Kidney (tissue), 22 donors: ENCODE measurements at places on chromosomes 13 and 19. TPM values are rescaled to one million over a fixed set of nuclear protein-coding genes. Genes with fewer than 3 reads are reported as not detected.

- H3K4me1 ChIP-seq = no peaks in the 10 kb centered on the region
These were observed 216.4 kb downstream of the DLEU7 start for GRCh38 chr13:50627111-50627510.

ZNF28 gene
- total RNA-seq = 20.0 TPM

GRCh38 chr19:5369962-5370367 lies 29.4 kb upstream of the PTPRS start:
- no peaks in the 10 kb centered on the region for H3K27me3 ChIP-seq
- H3K36me3 ChIP-seq = no peaks in the 10 kb centered on the region
- H3K4me1 ChIP-seq = no peaks in the 10 kb centered on the region
- DNase-seq = no peak
- H3K4me3 ChIP-seq = no peak overlapping the region
- no peak overlapping the region for H3K27ac ChIP-seq

- H3K27me3 ChIP-seq = no peaks in the 10 kb centered on the region
- no peak overlapping the region for H3K4me3 ChIP-seq
- no peak for DNase-seq
- no peaks in the 10 kb centered on the region for H3K36me3 ChIP-seq
- H3K4me1 ChIP-seq = peaks cover 14% of the 10 kb centered on the region
- H3K27ac ChIP-seq = no peak overlapping the region
These were observed 62.9 kb downstream of the RASA3 start for GRCh38 chr13:114069376-114070097.

- H3K4me3 ChIP-seq = no peak overlapping the region
- peaks cover 4% of the 10 kb centered on the region for H3K4me1 ChIP-seq
- no peak for DNase-seq
- H3K27me3 ChIP-seq = no peaks in the 10 kb centered on the region
These were observed 69.1 kb downstream of the ALOX5AP start for GRCh38 chr13:30804474-30804873.

PRSS57 gene
- not detected for total RNA-seq

COX6B1 gene
- 323 TPM for total RNA-seq

GRCh38 chr13:22120646-22121045 lies 449.8 kb downstream of the FGF9 start:
- DNase-seq = no peak
- H3K4me1 ChIP-seq = no peaks in the 10 kb centered on the region
- no peaks in the 10 kb centered on the region for H3K27me3 ChIP-seq
- H3K27ac ChIP-seq = no peak overlapping the region

GRCh38 chr13:35891507-35892441 lies 239.4 kb downstream of the DCLK1 start:
- H3K36me3 ChIP-seq = no peaks in the 10 kb centered on the region
- H3K4me3 ChIP-seq = no peak overlapping the region
- peaks cover 6% of the 10 kb centered on the region for H3K4me1 ChIP-seq
- no peaks in the 10 kb centered on the region for H3K27me3 ChIP-seq
- H3K27ac ChIP-seq = no peak overlapping the region
- no peak for DNase-seq
